ENCODE measurements at places on chromosomes 7 and 10.

DNA sequence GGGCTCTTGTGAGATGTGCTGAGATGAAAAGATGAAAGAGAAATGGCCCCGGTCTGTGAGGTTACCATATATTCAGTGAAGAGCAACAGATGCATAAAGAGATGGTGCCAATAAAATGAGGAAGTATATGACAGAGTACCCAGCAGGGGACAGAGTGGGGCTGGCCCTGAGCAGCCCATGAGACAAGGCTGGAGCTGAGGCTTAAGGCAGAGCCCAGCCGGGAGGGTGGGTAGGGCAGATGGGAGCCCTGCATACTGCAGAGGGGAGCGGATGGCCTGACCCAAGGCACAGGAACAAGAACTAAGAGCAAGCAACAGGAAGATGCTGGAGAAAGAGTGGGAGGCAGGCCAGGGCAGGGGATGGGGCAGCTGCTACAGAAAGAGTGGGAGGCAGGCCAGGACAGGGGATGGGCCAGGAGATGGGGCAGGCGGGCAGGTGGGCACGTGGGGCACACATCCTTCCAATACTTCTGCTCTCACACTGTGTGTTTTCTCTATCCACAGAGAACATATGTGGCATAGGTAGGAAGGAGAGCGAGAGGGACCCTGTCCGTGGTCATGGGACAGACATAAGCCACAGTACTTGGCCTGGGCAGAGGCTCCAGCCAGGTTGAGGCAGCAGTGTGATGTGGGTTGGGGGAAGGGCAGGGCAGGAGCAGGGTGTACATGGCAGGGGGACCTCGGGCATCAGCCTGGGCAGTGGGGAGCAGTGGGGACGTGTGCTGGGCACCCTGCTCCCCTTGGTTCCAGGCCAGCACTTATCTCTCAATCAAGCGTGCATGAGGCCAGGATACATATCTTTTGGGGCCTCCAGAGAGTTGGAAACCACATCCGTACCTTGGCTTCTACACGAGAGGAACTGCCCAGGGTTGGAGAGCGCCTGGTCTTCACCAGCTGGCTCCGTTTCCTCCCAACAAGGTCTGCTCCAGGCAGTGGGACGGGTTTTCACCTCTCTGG, 91.6 kb upstream of the IKZF1 start:
- no peak for DNase-seq

DNA sequence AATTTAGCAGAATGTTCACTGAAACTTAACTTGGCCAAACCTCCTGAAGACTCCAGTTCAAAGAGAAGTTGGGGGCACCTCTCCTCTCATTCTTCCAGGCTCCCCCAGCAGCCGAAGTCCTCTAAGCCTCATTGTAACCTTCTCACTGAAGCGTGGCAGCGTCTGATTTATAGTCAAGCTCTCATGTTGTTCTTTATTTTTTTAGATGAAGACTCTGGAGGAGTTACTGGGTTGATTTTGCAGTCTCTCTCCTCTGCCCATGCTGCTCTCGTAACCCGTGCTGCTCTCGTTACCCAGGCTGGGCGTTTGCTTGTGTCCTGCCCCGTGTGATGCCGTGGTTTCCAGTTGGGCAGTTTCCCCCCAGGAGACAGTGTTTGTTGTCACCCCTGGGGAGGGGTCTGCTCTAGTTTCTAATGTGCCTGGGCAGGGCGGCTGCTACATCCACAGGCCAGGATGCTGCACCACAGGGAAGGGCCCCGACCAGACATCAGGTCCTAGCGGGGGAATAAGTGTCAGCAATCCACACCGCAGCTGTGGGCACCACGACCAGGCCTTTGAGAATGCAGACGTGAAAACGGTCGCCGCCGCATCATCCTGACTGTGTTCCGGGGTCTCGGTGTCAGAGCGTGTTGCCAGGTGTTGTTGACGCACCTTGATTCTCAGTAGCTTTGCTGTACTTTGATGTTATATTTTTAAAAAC, 65.2 kb downstream of the WDR37 start:
- no peak for DNase-seq

DNA sequence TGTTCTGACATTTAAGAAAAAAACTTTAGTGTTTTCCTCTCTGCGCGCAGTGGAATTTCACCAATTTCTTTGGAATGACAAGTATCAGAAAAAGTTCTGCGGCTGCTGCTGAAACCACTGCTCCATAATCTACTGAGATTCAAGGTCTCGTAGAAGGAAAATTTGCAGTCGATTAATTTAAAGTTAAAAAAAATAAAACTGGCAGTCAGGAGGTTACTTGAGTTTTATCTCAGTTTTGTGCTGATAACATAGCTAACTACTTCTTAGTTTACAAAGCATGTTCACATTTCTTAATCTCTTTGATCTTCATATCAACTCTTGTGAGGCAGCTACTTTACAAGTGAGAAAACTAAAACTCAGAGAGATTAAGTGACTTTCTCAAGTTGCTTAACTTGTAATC, 18.2 kb upstream of the CALD1 start:
- no peak for DNase-seq

- DNase-seq: no peak
These were observed 102.1 kb downstream of the MTERF1 start for GRCh38 chr7:91778416-91778815.

GRCh38 chr10:114374053-114374791, 30.1 kb downstream of the AFAP1L2 start:
- no peak for DNase-seq

DNA sequence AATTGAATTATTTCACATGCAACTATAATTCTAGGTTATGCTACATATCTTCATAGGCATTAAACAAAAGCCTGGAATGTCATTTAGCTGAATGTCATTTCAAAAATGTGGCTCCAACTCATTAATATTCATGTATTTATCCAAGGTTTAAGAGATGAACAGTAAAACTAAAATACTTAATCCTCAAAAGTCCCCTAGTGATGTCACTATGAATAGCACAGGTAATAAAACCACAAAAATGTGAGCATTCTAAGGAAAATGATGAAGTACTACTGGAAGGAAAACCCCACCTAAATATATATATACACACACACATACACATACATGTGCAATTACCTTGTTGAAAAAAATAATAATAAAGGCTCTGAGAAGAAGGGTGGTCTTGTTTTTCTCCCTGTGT, 154.4 kb upstream of the ASAH2 start:
- no peak for DNase-seq

GRCh38 chr7:16660702-16661464, 14.9 kb downstream of the BZW2 start:
- DNase-seq: no peak

- no peak for DNase-seq
These were observed 73.2 kb downstream of the AKR1C4 start for GRCh38 chr10:5269791-5270190.

DNA sequence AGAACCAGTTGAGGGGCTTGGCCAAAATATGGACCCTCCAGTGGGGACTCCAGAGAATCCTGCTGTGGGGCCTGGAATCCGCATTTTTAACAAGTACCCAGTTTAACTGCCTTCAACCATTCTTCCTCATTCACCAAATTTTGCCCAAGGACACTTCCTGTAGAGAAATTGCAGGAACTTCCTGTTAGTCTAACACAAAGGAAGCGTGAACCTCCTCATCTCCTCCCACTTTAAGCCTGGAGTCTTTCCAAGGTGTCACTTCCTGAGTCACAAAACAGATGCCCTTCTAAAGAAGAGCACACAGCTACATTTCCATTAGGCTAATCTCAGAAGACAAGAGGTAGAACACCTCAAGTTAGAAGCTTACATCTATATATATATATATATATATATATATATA, 188.4 kb downstream of the PPP1R17 start:
- no peak for DNase-seq

DNA sequence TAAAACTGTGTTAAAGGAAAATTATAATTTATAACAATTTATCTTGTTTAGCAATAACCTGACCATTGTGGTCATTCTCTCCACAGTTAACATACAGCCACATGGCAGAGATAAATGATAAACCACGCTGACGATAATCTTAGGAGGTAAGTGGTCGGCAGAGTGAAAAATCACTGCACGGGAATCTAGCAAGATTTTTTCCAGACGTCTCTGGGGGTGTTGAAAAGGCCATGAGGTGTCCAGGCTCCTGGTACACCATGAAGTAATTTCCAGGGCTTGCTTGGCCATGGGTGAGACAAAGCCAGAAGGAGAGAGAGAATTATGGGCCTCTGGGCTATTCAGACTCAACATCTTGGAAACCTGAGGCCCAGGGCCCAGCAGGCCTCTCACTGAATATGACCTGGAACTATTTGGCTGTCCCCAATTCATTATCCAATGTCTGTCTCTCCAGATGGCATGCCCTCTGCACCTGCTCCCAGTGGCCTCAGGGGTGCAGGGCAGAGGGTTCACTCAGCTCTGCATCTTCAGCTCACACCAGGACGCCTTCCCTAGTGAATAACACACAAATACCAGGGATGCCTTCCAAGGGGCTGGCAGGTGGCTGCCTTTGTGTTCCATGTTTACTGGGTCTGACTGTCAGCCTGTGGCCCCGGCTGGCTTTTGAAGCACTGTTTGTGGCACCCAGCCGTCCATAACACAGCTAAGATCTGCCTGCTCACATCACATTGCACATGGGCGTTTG, 590.4 kb upstream of the PFKP start:
- DNase-seq: no peak

- no peak for DNase-seq
These were observed 337.1 kb upstream of the ZMIZ1 start for GRCh38 chr10:78731675-78732074.

DNA sequence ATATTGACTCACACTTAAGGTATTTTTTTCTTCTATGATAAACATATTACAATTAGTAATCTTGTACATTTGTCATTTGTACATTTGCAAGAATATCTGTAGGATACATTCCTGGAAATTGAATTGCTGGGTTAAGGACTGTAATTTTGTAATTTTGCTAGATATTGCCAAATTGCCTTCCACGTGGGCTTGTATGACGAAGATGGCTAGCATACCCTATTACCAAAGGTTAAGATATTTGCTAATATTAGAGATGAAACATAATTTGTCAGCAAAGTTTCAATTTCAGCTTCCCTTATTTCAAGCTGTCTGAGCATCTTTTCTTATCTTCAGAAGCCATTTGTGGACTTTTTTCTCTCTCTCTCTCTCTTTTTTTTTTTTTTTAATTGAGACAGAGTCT, 1.0 kb upstream of the LYZL2 start:
- DNase-seq: no peak

DNA sequence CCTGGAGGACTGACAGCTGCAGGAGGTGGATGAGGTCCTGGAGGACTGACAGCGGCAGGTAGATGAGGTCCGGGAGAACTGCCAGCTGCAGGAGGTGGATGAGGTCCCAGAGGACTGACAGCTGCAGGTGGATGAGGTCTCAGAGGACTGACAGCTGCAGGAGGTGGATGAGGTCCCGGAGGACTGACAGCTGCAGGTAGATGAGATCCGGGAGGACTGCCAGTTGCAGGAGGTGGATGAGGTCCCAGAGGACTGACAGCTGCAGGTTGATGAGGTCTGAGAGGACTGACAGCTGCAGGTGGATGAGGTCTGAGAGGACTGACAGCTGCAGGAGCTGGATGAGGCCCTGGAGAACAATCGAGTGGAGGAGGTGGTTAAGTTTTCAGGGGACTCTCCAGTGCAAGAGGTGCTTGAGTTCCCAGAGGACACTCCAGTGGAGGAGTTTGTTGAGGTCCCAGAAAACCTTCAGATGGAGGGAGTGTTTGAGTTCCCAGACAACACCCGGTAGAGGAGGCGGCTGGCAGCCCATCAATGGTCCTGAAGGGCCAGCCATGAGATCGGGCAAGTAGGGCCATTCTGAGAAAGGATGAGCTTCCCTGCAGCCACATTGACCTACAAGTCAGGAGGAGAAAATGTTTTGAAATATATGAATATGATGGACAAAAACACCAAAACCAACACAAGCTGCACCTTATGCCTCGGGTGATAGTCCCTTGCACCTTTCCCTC, 4.7 kb upstream of the EIF5AL1 start:
- DNase-seq: no peak

DNA sequence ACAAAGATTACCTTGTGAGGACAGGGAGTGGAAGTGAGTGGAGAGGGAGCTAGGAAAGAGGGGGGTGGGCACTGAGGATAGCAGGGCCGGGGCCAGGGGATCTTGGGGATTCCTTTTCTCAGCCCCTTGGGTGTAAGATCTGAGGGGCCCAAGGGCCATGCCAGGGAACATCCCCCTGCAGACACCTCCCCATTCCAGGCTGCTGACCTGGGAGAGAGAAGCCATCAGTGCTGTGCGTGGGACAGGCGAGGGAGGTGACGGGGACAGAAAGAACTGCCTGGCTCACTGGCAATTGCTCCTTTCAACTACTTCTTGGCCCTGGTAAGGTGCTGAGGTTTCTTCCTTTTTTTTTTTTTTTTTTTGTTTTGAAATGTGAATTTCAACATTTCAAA, 12.0 kb upstream of the BTBD16 start:
- no peak for DNase-seq

DNA sequence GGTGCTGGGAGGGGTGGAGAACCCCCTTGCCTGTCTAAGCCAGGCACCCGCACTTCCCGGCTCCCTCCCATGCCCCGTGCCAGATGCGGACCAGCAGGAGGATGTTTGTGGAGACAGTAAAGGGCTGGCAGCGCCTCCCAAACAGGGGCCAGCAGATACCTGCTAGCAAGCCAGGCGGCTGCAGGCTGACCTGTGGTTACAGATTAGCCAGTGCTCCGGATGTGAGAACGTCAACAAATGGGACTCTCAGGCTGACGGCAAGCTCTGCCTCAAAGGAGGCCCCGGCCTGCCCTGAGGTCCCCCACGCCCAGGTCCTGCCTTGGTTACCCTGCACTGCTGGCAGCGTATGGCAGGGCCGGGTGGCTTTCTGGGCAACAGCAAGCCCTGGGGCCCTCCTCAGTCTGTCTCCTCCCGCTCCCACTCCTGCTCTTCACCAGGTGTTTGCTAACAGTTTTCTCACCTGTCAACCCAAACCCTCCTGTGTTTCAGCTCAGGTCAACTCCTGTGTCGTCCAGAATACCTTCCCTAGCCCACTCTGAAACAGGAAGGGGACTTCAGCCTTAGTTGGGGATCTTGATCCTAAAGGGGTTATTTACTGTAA, 85.4 kb downstream of the NEURL1 start:
- DNase-seq: no peak

DNA sequence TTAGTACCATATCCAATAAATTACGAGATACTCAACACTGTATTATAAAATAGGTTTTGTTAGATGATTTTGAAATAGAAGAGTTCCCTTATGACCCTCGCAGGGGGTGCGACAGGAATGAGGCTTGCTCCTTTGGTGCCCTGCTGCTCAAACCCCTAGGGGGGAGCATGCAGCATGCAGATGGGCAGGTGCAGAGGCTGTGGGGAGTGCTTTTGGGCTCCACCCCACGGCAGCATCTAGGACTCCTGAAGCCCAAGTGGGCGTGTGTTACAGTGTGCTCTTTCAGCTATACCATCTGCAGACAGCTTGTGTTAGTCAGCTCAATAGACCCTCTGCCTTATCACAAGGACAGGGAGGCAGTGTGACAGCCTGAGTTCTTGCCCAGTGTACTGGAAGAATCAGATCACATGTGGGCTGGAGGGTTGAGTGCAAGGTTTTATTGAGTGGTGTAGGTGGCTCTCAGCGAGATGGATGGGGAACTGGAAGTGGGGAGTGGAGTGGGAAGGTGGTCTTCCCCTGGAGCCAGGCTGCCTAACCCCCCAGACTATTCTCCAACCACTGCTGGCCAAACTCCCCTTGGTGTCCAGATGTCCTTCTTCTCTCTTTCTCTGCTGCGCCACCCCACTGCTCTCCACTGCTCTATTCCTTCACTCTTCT, 3.1 kb upstream of the MRC1 start:
- no peak for DNase-seq

- no peak for DNase-seq
These were observed 12.0 kb downstream of the GET4 start for GRCh38 chr7:888081-889024.
